ENCODE measurements at places on chromosomes 2 and 18. TPM values are rescaled to one million over a fixed set of nuclear protein-coding genes. Genes with fewer than 3 reads are reported as not detected.

DNA sequence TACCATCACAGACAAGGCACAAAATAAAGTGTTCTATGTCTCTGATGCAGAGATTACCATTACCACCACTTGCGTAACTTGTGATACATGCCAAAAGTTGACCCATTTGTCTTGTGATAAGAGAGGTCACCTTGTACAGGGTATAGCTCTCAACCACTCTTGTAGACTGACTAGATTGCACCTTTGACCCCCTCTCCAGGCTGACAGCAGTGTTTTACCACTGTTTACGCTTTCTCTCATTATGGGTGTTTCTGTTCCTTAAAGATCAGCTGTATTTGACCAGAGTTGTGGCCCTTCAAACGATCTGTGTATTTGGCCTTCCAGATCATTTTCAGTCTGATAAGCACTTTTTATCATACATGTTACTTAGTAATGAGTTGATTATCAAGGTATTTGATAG lies 215.7 kb upstream of the HNMT start:
- DNase-seq, result no peak

GRCh38 chr2:96136129-96136720 lies 2.1 kb downstream of the ASTL start:
- DNase-seq, result no peak

AKAIN1 gene
- not detected for total RNA-seq

DNA sequence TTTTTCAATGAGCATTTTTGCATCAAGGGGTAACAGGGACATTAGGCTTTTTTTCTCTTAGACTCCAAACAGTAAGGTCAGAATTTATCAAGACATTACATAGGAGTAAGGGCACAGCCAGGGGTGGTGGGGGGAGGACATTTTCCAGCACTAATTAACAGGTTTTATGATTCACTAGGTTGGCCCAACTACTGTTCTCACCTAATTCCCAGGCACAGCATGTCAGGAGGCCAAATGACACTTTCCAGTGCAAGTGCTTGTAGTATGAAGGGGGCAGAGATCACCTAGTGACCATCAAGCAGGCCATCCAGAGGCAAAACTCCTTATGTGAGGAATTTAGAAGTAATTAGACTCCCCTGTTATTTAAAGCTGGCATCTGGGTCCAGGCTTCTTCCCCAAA lies 3.9 kb upstream of the MBD2 start:
- no peak for DNase-seq

DNA sequence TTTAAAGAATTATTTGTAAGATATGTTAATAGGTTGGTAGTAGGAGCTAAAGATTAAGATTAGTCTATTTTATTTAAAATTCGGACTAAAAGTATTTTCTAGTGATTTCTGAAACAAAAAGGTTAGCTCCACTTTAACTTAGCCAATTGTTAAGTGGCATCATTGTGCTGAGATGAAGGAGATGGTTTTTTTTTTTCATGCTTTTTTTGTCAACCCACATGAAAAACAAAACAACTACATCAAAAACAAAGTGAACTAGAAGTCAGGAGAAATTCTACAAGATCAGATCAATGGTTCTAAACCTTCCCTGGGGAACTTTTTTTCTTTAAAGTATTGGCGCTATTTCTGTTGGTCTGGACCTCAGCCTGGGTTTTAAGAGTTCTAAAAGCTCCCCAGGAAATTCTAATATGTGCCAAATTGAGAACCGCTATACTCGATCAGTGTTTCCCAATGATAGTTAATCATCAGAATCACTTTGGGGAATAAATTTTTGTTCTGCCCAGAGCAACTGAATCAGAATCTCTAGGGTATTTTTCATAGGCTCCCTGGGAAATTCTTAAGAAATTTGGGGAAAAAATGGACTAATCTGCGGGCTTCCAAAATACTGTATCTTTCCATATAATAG lies 2.3 kb downstream of the ZC3H6 start:
- no peak for DNase-seq

MRO gene
- 5.1 TPM for total RNA-seq

- no peak for DNase-seq
These were observed 2003.8 kb upstream of the PIK3C3 start for GRCh38 chr18:39951142-39951720.

DNA sequence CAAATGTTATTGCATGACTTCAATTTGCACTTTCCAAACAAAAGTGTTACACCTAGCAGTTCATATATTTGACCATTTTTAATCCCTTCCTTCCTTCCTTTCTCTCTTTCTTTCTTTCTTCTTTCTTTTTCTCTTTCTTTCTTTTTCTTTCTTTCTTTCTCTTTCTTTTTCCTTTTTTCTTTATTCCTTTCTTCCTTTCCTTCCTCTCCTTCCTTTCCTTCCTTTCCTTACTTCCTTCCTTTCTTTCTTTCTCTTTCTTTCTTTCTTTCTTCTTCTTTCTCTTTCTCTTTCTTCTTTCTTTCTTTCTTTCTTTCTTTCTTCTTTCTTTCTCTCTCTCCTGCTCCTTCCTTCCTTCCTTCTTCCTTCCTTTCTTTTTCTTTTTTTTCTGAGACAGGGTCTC lies 146.7 kb upstream of the ALKAL2 start:
- DNase-seq, result no peak

- no peak for DNase-seq
These were observed 318.8 kb upstream of the REV1 start for GRCh38 chr2:99808361-99809200.

DNA sequence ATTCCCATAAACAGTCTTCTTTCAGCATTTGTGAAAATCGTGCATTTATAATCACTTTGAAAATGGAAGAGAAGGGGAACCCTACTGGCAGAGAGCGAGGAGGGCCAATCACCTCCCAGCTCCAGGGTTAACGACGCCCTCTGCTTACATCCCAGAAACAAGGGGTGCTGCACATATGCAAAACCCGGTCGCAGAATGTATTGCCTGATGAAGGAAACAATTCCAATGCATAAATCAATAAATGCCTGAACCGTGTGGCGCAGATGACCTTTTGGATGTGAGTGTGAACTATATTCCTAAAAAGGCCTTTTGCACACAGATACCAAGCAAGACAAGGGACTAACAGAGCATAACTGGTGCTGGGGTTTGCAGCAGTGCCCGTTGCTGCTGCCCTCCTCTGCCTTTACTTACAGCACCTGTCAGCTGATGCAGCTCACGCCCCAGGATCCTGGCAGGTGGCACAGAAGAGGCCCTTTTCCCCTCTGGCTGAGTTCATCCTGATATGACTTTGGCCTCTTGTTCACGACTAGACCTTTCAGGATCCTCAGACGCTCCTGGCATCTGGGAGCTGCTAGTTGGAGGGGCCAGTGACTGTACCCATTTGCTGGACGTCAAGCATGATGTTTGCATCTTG lies 67.8 kb downstream of the MYT1L start:
- DNase-seq, result no peak

GRCh38 chr18:79914614-79915160 lies 36.8 kb downstream of the SLC66A2 start:
- no peak for DNase-seq

GRCh38 chr2:164773091-164773490 lies 68.5 kb downstream of the COBLL1 start:
- no peak for DNase-seq

DNA sequence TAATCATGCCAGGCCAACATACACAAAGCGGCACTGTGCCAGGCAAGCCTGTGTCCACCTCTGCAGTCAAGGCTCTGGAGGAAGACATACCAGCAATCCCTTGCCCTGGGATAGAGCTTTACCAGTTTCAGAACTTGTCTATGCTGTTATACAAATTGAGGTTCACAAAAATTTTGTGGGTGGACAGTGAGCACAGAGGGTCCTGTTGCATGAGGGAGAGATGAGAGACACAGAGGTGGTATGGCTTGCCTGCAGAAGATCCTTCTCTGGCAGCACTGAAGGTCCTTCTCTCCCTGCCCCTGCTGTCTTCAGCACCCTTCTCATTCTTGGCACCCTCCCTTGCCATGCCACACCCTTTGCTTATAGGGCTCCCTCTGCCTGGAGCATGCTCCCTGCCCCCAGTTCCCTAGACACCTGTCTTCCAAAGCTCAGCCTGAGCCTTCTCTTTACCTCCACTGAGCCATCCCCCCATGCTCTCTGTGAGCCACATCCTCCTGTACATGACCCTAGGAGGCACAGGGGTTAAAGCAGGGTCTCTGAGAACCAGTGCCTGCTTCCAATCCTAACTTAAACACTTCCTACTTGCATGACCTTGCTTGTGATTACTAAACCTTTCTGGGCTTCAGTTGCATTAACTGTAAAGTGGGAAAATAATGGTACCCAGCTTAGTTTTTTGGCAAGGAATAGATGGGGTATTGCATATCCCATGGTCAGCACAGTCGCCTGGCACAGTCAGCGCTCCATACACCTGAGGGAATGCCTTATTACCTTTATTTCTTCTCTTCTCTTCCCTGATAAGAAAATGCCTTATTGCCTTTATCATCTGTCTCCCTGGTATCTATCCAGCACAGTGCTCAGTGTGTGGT lies 857 bp downstream of the FABP1 start:
- DNase-seq, result no peak

LYG2 gene
- total RNA-seq, result not detected

LTBP1 gene
- 160 TPM for total RNA-seq

All from left cardiac atrium (tissue), 4 donors.